Activated CD4-positive, alpha-beta T cell treated with anti-CD3 and anti-CD28 coated beads, Interleukin-2, amount 50 U/mL, for 4 hours (primary cell): ENCODE measurements at places on chromosomes 1 and 21.

DNA sequence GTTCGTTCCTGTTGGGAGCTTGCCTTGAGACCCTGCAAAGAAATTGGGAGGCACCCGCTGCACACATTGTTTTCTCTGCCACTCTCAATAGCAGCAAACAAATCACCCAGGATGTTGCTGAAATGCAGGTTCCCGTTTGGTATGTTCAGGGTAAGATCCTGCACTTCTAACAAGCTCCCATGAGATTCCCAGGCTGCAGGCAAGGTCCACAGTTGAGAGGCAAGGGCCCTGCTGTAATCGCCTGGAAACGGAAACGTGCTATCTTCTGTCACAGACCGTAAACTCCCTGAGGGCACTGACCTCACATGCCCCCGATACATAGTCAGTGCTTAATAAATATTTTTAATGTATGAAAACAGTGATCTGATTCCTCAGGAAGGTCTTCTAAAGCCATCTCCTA is 37.8 kb downstream of the XCL1 start:
- no peak for DNase-seq

- DNase-seq = no peak
These were observed 3.0 kb downstream of the OLFM3 start for GRCh38 chr1:101993710-101994109.

GRCh38 chr21:46153247-46154154 is 1.9 kb downstream of the FTCD start:
- peak; percentile 30 for DNase-seq

DNA sequence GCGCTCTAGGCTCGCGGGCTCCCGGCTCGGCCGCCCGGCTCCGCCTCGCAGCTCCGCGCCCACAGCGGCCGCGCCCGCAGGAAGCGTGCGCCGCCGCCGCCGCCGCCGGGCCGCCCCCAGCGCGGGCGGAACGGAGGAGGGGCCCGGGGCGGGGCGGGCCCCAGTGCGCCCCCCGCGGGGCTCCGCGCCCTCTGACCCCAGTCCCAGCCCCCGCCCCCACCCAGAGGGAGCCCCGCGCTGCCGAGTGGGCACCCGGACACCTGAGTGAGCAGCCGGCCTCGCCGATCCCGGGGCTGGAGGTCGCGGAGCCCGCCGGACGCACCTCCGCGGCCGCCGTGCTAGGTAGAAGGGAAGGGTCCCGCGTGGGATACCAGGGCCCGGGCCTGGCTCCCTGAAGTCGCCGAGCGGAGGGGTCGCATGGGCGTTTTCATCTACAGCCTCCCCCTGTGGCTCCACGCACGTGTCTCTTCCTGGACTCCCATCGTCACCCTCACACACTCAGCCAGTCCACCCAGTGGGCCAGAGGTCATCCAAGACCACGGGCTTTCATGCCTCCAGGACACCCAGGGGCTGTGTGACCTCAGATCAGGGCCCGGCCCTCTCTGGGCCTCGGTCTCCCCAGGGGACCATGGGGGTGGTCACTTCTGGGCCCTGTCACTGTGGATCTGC is at the start of gene SDC3:
TSS of gene SDC3 (minus strand) at position 63 of the 669 bp plus-strand sequence. CDS start 172 bp downstream, outside the sequence.
- no peak for DNase-seq

- no peak for DNase-seq
These were observed 115.1 kb downstream of the SETD4 start for GRCh38 chr21:35945089-35945671.

- no peak for DNase-seq
These were observed 101.6 kb downstream of the EPHB2 start for GRCh38 chr1:22812092-22812880.

- DNase-seq = peak; percentile 76
These were observed at the start of gene RASSF5 for GRCh38 chr1:206507284-206508129. RASSF5 (plus strand) TSS chr1:206507531; CDS start chr1:206507603, 72 bp downstream.

DNA sequence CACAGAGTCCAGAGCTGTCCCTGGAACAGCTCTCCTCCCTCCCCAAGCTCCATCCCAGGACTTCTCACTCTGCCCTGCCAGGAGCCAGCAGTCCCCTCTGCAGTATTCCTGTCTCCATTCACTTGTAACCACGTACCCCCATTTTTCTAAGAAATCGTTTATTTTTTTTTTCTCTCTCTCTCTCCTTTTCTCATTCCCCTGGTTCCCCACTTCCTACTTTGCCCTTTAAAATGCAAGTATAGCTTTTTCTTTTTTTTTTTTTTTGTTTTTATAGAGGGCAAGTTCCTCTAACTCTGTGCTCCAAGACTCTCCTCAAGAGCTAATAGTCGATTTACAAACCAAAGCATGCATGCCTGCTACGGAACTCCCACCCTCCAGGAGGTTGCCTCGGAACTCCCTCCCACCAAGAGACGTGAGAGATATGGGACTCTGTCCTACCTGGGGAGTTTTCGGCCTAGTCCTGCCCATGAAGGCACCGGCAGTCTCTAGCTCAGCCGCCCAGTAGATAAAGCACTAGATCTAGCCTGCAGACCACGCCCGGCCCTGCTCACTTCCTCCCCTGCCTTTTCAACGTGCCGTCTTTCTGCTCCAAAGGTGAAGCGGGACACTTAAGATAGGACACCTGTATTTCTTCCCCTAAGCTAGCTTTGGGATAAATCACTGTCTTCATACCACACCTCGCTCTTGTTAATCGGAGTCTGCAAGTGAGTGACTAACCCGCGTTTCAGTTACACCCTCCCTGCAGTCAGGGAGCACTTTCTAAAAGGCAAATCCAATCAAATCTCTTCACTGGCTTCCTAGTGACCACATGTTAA is 27.7 kb downstream of the TNFRSF9 start:
- DNase-seq = peak; percentile 9

DNA sequence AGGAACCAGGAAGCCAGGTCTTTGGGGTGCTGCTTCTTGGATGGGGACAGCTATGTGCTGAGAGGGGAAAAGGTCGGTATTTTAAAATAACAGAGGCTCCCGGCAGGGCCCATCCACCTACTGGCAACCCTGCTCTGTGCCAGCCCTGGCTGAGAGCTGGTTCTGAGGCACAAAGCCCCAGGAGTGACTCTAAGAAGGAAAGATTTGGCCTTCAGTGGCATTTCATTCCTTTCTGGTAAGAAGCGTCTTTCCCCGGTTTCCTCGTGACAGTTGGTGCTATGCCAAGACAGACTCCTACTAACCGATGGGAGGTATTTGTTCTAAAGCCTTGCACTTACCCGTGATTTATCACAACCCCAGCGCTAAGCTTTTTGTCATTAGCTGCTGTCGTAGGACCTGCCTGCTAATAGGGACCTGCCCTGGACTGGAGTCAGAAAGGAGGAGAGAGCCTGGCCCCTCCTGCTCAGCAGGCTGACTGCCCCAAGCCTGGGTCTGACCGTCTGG is 123.1 kb upstream of the ADAR start:
- no peak for DNase-seq

DNA sequence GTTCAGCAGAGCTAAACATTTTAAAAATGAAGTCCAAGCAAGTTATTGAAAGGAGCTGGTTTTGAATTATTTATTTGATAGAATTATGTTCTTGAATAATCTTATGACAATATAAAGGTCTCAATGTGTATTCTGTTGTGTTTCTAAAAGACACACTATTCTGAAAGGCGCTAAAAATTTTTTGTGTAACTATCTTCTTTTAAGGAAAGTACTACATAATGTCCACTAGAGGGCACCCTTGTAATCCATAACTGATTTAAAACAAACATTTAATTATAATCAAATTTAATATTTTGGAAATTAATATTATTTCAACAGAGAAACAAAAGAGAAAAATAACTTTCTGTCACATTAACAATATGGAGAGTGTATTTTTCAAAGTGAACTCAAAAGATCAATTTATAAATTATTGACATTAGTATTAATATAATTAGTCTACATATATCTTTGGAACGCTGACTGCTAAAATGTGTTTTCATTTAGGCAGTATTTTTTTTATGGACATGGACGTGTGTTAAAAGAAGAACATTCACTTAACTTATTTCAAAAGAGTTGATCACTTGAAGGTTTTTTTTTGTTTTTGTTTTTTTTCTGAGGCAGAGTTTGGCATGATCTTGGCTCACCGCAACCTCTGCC is 248.4 kb downstream of the DENND1B start:
- no peak for DNase-seq

GRCh38 chr1:44077421-44077820 is 41.2 kb upstream of the KLF17 start:
- DNase-seq = no peak

- no peak for DNase-seq
These were observed 12.3 kb upstream of the RGS4 start for GRCh38 chr1:163056831-163057230.
